NCI-H187 (cell line): ENCODE measurements at places on chromosomes 3 and 15.

GRCh38 chr15:92149029-92149428 is 244.7 kb upstream of the ST8SIA2 start:
- DNase-seq: no peak

GRCh38 chr3:120410541-120410940 is 40.3 kb downstream of the FSTL1 start:
- no peak for DNase-seq

DNA sequence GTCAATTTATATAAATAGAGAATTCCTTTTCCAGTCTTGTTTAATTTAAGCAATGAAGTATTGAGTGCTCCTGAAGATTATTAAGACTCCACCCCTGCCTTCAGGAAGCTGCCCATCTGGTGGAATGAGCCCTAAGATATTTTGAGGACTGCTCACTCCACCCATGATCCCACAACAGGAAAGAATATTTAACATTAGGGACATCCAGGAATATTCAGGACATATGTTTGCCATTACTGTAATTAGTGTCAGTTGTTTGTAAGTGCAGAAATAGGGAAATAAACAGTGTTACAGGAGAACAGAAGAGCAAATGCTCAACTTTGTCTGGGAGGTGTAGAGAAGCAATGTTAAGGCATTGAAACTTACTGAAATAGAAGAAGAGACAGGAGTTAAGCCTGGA is 375.0 kb downstream of the ROBO2 start:
- no peak for DNase-seq

- DNase-seq: no peak
Measured at GRCh38 chr3:21466476-21466875, 284.5 kb downstream of the ZNF385D start.

GRCh38 chr15:70573121-70573850 is 190.1 kb downstream of the UACA start:
- no peak for DNase-seq

- no peak for DNase-seq
Measured at GRCh38 chr3:18512007-18512406, 86.9 kb upstream of the SATB1 start.

DNA sequence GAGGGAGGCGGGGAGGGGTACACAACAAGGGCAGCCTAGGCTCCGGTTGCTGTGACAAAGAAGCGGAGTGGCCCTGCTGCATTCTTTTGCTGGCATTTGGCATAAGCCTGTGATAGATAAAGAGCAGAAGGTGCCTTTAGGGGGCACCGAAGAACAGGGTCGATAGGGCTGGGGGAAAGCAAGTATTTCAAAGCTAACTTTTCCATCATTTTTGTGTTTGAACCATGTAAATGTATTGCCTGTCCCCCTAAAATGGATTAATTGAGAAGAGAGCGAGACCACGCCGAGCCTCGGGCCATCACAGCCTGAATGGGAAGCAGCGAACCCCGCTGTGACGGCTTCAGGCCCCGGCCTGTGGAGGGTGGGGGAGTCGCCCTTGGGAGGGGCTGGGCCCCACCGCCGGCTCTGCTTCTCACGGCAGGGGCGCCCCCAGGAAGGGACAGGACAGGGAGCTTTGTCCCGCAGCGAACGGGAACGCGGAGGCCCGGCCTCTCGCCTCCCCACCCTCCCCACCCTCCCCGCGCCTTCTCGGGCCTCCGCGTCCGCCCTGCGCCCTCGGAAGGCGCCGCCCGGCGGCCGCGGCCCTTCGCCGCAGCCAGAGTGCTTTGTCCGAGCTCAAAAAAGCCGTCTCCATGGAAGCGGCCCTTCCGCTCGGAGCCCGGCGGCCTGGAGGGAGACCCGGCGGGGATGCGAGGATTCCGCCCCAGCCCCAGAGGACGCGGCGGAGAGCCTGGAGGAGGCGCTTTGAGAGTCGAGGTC is 32.4 kb upstream of the ALDH1L1 start:
- DNase-seq: no peak

DNA sequence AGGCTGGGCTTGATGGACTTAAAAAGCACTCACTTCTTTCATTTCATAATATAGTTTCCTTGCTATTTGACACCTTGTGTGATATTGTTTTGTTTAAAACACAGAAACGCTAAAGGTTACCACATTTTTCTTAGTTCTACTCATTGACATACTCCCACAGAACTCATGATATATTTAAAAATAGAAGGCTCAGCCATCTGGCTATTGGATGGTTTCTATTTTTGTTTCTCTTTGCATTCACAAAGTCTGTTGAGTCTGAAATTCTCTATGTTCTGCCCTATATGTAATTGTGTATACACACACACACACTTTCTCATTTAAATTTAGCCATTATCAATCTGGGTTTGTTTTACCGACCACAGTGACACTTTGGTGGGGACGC is 128.2 kb downstream of the SOX2 start:
- DNase-seq: no peak

DNA sequence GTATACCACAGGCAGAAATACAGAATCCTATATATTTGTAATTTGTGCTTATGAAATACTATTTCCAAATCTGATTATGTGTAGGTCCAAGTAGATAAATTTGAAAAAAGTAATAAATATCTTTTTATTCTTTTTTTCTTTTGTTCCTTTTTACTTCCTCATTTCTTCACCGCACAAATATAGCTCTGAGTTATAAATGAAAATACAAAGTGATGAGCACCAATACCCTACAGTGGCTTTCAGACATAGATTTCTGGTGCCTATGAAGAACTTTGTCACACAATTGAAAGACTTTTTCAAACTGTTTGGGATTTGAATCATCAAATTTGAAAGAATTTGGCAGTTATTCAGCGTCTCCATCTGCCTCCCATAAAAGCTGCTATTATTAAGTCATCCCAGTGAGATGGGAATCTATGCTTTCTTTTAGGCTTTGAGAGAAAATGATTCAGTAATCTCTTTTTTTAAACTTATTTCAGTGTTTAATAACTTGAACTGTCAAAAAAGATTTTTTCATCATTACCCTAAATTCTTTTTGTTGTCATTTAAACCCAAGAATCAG is 363.6 kb upstream of the GOLIM4 start:
- no peak for DNase-seq

GRCh38 chr3:156511987-156512677 is 42.8 kb downstream of the SSR3 start:
- DNase-seq: no peak

- DNase-seq: no peak
Measured at GRCh38 chr3:143658861-143659260, 189.4 kb downstream of the SLC9A9 start.

GRCh38 chr3:18250991-18251390 is 174.1 kb downstream of the SATB1 start:
- DNase-seq: no peak

DNA sequence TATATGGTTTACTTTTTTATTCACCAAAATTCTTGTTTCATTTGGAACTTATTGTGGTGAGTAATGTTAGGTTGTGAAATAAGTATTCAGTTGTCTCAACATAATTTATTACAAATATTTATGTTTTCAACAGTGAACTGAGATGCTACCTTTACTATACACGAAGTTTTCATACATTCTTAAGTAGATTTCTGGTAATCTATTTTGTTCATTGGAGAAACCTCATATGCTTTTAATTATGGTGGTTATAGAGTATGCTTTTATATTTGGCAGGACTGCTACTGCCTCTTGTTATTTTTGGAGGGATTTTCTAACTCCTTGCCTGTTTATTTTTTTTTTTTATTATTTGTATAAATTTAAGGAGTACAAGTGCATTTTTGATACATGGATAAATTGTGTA is 253.1 kb downstream of the NLGN1 start:
- DNase-seq: no peak

- no peak for DNase-seq
Measured at GRCh38 chr15:50493625-50494024, 52.8 kb downstream of the USP50 start.

DNA sequence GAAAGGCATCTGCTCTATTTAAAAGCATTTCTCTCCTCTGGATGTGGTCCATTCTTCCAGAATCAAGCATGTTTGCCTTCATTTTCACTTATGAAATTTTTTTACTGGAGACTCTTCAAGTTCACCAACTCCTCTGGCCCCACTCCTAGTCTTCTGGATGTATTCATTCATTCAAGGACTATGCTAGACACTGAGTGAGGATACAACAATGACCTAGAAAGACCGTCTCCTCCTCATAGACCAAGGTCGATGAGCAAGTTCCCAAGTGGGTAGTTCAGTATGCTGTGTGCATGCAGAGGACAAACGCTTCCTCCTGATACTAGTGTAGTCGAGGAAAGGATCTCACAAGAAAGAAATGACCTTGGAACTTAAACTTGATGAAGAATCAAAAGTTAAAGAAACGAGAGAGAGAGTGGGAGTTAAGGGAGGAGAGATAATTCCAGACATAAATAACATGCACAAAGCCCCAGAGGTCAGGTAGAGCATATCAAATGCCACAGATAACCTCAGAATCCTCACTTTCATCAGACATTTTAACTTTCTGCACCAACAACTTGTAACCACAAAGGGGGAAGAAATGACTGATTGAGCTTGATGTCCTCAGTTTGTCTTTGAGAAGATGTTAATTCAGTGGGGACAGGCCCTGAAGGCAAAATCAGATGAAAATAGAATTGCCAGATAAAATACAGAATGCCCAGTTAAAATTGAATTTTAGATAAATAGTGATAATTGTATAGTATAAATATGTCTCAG is 149.4 kb downstream of the IMPG2 start:
- DNase-seq: no peak

DNA sequence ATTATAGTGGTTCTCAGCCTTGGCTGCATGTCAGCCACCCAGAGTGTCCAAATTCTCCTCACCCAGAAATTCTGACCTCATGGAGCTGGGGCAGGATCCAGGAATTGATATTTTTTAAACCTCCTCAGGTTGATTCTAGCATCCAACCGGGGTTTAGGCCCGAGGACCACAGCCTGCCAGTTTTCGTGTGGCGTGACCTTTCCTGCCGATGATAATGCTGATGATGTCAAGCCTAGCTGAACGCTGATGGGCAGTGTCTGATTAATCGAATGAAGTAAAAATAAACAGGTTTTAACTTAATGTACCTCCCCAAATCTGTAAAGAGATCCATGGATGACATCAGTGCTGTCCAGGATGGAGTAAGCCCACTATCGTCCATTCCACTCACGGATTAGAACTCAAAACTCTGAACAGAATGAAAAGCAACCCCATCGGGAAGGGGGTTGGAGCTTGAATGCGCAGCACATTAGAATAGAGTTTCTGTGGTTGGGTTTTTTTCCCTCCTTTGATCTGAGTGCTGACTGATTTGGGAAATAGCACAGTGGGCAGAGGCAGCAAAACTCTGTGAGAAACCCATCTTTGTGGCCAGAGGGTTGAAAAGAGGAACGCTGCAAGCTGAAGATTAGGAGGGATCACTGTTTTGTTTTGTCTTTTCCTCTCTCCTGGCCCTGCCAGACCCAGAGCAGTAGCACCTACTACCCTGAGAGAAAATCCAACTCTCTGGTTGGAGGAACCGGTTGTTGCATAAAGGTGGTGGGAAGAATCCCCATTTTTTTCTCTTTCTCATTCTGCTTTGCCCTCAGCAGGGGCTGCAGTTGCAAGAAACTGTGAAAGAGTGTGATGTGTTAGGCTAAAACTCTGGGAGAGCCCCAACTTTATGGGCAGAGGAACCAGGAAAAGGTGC is 153.9 kb downstream of the APBA2 start:
- no peak for DNase-seq

- no peak for DNase-seq
Measured at GRCh38 chr3:146501752-146502151, 32.4 kb upstream of the PLSCR2 start.

GRCh38 chr3:128648940-128649663 is 1.5 kb downstream of the RPN1 start:
- DNase-seq: no peak

- no peak for DNase-seq
Measured at GRCh38 chr3:30186741-30187219, 419.6 kb upstream of the TGFBR2 start.

GRCh38 chr3:187041362-187042307 is 97.7 kb downstream of the RPL39L start:
- DNase-seq: no peak

DNA sequence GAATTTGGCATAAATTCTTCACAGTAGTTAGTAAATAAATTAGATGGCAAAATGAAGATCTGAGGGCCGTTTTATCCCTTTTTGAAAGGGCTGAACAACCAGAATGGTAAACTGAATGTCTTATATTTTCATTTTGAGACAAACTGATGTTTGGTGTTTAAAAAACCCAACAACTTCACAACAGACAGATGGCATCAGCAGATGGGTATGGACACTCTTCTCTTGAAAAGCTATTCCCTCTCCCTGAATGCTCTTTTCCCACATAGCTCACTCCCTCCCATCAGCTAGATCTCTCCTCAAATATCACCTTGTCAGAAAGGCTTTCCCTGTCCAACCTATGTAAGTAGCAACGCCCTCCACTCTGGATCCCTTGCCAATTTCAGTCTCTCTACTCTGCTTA is 33.3 kb downstream of the EMC4 start:
- no peak for DNase-seq

DNA sequence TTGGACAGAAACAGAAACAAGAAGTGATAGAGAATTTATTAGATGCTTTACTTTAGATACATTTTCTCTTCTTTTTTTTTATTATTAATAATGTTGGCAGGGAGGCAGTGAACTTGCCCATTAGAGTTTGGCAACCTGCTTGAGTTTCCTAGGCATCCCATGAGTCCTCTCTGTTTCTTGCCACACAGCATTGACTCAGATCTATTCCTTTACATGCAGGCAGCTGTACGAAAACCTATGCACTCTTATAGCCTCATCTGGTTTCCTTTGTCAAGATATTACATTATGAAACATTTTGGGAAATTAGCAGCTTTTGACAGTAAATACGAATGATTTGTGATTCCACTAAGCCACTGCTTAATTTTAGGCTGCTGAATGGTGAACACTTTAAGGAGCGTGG is 23.3 kb downstream of the IL1RAP start:
- no peak for DNase-seq

DNA sequence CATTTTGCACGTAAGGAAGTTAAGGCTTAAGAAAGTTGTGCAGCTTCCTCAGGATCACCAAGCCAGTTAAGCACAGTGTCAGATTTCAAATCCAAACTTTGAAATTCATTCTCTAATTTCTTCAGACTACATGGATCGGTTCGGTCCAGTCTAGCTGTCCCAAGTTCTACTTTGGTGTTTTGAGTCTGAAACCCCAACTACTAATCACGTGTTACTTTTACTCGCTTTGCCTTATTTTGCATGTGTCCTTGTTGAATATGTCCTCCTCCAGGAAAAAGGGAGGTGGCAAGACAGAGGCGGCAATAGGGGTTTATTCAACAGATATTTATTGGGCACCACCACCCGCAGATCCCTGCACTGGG is 522 bp upstream of the GXYLT2 start:
- DNase-seq: no peak

- DNase-seq: no peak
Measured at GRCh38 chr15:52856286-52856685, 66.2 kb upstream of the ONECUT1 start.

DNA sequence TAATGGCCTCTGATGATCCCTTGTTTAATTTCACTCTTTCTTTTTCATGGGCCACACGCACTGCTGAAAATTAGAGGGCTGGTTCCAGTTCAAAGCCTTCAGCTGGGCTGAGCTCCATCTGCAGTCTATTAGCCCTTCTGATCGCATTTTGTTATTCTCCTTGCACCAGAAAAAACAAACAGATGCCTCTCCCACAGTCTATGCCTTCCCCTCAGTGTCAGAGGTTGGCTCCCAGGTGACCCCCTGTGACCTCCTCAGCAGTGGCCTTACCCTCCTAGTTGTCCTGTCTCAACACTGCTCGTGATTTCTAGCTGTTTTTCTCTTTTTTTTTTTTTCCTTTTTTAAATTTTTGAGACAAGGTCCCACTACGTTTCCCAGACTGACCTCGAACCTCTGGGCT is 77.1 kb upstream of the PRTG start:
- no peak for DNase-seq

GRCh38 chr3:190122198-190122771 is 1.6 kb upstream of the P3H2 start:
- no peak for DNase-seq

- no peak for DNase-seq
Measured at GRCh38 chr3:156150434-156151066, 30.2 kb downstream of the KCNAB1 start.
